ENCODE measurements at places on chromosomes 13 and 19.

DNA sequence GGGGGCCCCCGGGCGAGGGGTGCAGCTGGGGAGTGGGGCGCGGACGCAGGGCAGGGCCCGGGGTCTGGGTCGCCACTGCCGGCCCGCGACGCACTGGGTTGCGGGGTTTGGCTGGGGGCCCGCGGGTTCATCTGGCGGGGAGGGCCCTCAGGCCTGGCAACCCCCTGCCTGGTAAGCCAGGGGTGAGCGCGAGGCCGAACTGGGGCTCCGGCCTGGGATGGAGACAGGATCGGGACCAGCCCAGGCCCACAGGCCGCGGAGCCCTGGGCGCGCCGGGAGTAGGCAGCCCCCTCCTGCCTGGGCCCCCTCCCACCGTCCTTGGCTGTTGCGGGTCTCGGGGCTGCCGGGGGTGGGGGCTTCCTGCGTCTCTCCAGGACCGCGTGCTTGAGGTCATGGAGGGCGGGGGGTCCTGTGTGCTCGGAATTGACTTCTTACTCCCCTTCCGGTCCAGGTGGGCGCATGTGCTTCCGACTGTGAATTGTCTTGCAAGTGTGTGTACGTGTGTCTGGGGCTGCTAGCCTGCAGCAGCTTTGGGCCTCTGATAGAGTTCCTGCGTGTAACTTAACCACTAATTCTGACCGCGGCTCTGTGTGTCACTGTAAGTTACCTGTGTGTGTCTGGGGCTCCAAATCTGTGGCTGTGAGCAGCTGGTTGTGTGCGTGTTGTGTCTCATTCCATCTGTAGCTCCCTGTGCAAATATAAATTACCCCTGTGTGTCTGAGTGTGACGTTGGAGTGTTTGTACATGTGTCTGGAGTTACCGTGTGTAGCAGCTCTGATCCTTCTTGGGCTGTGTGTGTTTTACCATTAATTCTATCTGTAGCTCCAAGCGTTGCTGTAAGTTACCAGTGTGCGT lies 751 bp downstream of the GRAMD1A start:
- DNase-seq, result no peak

GRCh38 chr13:75480671-75481175 lies 1.2 kb downstream of the TBC1D4 start:
- no peak for DNase-seq

DNA sequence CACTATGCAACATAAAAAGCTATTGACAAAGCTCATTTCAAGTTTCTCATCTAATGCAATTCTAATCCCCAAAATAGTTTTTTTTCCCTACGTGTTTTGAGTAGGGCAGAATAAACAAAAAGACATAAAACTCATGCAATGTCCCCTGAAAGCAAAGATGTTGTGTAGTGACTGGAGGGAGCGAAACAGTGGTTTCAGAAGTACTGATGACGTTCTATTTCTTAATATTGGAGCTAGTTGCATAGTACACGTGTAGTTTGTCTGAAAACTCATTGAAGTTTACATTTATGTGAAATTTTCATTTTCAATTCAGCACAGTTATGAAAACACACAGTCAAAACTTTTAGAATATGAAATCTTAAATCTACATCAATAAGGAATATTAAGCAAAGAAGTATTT lies 31.6 kb downstream of the USP12 start:
- no peak for DNase-seq

DNA sequence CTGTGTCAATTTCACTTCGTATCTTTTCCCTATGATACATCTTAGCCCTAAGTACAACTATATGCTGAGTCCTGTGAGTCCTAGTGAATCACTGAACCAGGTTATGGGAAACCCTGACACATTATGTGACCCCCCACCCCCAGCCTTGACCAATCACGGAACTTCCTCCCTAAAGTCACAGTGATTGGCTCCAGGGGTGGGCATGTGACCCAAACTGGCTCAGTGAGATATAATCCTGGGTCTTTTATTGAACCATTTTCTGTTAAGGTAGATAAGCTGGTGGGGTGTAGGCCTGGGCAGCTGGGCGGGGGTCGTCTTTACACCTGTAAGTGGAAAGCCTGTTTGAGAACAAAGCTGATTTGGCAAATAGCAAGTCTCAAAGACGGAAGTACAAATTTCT lies 19.8 kb upstream of the FBL start:
- DNase-seq, result no peak

GRCh38 chr13:103908911-103909310 lies 842.7 kb upstream of the SLC10A2 start:
- no peak for DNase-seq

DNA sequence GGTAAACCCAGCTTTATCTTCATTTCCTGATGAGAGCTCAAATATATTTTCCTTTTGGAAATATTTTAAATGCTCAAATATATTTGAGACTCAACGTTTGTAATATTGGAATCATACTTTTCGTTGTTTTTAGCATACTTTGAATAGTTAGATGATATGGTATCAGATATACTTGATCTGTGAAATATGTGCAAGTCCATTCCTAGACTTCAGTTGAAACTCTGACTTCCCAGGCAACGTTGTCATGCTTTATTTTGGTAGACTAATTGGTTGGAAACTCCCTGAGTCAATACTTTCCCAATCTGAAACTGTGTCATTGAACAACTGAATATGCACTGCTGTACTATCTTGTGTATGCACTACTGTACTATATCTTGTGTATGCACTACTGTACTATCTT lies 378.5 kb downstream of the MYO16 start:
- no peak for DNase-seq

GRCh38 chr13:59280297-59280696 lies 883.4 kb downstream of the DIAPH3 start:
- DNase-seq, result no peak

GRCh38 chr19:44576843-44577565 lies 36.4 kb upstream of the IGSF23 start:
- no peak for DNase-seq

DNA sequence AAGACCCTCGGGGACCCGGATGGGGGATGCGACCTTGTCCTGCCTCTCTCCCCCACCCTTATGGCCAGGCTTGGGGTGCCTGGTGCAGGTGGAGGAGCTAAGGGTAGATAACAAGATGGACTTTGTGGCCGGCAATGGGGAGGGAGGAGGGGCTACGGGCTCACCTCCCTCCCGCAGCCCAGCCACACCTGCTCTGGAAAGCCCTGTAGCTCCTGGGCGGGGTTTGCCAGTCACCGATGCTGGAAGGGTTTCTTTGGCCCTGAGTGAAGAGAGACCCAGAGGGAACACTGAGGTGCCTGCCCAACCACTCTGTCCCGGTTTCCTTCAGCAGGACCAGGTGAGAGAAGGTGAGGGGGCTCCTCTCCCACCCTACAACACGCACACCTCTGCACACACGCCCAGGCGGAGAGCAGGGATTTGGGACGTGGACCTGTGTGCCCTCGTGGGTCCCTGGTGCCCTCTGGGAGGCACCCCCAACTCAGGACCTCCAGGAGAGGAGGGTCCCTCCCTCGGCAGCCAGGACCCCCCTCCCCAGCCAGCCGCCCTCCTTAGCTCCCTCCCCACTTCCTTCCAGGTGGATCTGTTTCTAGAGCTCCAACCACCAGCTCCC lies at the start of gene FUT2:
FUT2 (plus strand) TSS at position 229 of the 610 bp plus-strand sequence. CDS start 6,986 bp downstream, outside the sequence.
- no peak for DNase-seq

GRCh38 chr19:48512504-48513288 lies 1.1 kb upstream of the LMTK3 start:
- DNase-seq, result no peak

- no peak for DNase-seq
These were observed 5.5 kb downstream of the RAVER1 start for GRCh38 chr19:10327793-10328192.

GRCh38 chr13:46663206-46664037 lies 110.5 kb downstream of the LRCH1 start:
- no peak for DNase-seq

DNA sequence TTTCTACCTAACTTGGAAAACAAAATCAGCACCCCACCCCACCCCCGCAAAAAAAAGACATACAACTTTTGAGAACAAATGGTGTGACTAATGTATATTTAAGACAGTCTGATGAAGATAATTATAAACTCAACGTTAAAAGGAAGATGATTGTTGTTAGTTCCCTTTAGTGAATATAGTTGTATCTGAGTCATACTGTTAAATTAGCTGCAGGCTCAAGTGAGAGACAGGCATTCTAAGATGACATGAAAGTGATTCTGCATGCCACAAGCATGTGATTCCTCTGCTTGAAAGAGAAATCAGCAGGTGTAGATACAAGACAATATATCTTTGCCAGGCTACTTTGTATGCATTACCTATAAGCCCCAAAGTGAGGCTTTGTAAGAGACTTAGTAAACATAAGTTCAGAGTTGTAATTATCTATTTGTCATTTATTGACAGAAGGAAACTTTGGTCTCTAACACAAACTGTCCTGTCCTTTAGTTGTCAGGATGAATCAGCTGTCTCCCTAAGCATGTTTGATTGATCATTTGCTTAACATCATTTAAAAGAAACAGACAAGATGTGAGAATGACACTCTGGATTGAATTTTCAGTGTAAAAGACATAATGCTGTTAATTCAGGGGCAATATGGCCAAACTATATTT lies 319.4 kb upstream of the HTR2A start:
- no peak for DNase-seq

- DNase-seq, result no peak
These were observed 2.8 kb downstream of the ERCC1 start for GRCh38 chr19:45420871-45421270.

- DNase-seq, result no peak
These were observed 635.0 kb upstream of the SPRY2 start for GRCh38 chr13:80975903-80976302.

- no peak for DNase-seq
These were observed 569.0 kb upstream of the GPC6 start for GRCh38 chr13:92657565-92657964.

GRCh38 chr13:26614721-26615120 lies 57.2 kb downstream of the WASF3 start:
- DNase-seq, result no peak

DNA sequence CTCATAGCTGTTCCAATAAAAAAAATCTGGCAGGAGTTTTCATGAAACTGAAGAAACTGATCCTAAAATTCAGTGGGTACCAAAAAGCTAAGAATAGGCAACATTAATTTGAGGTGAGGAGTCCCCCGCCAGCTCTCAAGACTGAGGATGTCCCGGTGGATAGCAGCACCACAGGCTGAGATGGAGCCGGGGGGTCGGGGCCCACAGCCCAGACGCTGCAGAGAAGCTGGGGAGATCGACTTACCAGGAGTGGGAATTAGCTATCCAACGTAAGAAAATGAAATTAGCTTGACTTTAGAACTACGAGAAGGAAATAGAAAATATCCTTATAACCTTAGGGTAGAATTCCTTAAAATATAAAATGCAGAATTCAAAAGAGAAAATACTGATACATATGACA lies 23.2 kb upstream of the DCUN1D2 start:
- no peak for DNase-seq

GRCh38 chr13:97043302-97043701 lies 49.0 kb upstream of the OXGR1 start:
- peak; percentile 54 for DNase-seq
